Panc1 (cell line): ENCODE measurements at places on chromosomes 2 and 18.

- no peak for DNase-seq
Observed at GRCh38 chr2:195037045-195037444, 620.0 kb upstream of the SLC39A10 start.

GRCh38 chr2:28415010-28415409, 22.4 kb downstream of the FOSL2 start:
- DNase-seq: no peak

DNA sequence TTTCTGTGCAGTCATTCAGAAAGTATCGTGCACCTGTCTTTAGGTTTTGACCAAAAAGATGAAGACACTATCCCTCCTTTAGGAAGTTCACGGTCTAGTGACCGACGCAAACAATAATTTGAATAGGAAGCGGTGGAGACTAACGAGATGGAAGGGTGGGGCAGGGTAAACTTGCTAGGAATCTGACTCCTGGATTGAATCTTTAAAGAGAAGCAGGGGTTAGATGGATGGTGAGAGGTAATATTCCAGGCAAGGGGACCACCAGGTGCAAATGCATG, 651 bp upstream of the TXNL1 start:
- no peak for DNase-seq

DNA sequence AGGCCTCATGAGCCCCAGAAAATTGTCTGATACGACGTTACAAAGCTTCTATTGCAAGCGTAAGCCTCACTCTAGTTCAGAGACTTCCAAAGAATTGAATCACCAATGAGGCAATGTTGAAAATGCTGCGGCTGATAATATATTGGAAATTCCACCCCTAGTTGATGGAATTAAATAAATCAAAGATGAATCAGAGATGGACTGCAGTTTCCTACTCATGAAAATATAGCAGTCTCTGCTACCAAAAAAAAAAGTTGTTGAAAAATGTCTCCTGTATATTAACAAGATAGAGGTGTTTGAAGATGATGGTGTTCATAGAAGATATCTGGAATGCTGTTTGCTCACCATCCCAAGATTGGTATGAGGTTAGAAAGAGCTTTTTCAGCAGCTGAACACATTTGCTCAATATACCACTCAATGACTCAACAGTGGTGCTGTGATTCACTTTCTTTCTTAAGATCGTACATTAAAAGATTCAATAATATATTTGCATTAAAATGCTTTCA, 99.8 kb upstream of the ARHGAP28 start:
- no peak for DNase-seq

GRCh38 chr2:191740759-191741158, 62.8 kb downstream of the NABP1 start:
- DNase-seq: no peak

DNA sequence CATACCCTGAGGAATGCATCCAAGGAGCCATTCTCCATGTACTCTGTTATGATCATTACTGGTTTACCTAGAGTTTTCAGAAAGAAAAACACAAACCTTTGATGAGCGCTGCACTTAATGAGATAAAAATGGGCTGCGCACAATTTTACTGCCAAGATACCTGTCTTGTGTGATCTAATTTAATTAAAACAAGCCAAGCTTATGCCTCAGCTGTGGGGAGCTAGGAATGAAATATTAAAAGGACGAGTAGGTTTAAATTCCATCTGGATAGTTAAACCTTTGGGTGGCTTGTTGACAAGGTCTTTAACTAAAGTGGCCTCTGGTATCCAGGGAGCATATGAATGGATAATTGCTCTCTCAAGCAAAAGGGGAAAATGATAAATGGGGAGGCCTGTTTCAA, 135.0 kb downstream of the EPHA4 start:
- no peak for DNase-seq

GRCh38 chr18:78151234-78151633, 828.4 kb upstream of the SALL3 start:
- DNase-seq: no peak

- no peak for DNase-seq
Observed at GRCh38 chr18:67131498-67131897, 385.0 kb downstream of the DSEL start.

DNA sequence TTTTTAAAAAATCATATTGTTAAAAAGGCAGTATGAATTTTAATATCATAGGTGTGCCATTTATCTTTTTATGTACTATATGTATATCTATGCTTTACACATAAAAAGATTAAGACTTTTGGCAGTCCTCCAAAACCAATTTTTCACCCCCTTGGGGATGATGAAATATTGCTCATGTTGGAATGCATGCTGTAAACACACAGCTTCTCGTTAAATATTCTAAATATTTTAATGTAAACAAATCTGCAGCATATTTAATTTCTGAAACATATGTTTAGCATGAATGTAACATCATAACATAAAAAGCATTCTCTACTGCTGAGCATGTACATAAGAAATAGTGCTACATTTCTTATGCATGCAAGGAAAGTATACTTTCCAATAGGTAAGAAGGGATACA, 484.3 kb upstream of the LRATD1 start:
- DNase-seq: no peak

DNA sequence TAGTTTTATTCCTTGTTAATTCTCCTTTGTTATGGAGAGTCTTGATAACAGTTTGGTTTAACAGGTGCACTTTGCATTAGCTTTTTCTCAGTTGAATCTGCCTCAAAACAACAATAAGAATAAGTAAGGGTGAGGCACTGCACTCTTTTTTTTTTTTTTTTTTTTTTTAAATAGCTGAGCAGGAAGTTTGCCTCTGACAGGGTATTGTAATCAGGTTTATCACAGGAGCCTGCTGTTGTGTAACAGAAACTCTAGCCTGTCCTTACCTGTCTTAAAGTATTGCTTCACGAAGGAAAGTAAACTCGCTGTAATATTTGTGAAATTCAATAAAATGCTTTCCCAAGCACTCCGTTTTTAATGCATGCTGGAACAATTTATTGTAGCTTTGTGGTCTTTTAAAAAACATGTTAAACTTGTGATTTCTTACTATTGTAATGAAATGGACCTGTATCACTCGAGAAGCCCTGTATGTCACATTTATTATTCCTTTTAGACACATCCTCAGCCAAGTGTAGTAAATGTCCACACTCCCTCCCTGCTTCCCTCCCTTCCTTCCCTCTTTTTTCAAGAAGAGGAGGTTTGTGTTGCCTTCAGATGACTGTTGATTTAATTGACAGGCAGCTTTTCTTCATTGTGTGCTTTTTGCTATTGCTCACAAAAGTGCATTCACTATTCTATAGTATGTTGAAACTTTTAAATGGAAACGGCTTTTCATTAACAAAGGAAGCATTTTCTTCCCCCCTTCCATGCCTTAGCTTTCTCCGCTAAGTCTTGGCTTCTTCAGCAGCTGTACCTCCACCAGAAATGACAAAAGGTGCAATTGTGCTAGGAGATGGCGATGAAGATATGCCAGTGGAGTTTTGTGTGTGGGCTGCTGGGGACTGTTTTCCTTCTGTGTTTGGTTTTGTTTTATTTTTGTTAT, 52.7 kb downstream of the TAF1B start:
- no peak for DNase-seq

- no peak for DNase-seq
Observed at GRCh38 chr18:48033790-48034650, 103.6 kb upstream of the SMAD2 start.

DNA sequence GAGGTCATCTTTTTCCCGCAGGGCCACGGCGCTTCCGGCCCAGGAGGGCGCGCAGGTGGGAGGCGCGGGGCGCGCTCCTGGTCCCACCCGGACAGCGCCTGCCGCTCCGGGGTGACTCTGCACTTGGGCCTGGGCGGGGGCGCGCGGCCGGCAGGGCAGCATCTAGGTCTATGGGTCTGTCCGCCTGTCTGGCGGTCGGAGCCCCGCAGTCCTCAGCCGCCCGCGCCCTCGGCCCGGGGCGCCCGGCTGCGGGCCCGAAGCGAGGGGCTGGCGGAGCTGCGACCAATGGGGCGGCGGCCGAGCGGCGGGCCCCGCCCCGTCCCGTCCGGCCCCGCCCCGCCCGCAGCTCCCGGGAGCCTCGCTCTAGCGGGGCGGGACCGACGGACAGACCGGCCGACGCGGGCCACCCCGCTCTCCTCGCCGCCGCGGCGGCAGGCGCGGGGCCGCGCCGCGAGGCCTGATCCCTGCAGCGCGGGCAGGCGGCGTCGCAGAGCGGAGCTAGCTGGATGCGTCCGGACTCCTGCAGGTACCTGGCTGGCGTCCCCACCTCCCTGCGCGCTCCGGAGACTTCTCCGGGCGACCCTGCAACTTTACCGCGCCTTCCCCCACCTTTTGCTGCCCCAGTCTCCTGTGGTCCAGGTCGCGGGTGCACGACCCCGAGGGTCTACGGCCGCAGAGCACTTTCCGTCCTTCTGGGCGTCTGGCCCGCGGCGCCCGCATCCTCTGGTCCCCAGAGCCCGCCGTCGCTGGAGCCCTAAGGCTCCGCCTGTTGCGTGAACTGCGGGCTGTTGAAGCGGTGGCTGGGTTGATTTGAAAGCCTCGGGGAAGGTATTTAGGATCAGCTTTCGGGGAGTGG, at the start of gene KCNS3:
TSS of gene KCNS3 (plus strand) at position 387 of the 856 bp plus-strand sequence. CDS start 52,342 bp downstream, outside the sequence.
- no peak for DNase-seq

DNA sequence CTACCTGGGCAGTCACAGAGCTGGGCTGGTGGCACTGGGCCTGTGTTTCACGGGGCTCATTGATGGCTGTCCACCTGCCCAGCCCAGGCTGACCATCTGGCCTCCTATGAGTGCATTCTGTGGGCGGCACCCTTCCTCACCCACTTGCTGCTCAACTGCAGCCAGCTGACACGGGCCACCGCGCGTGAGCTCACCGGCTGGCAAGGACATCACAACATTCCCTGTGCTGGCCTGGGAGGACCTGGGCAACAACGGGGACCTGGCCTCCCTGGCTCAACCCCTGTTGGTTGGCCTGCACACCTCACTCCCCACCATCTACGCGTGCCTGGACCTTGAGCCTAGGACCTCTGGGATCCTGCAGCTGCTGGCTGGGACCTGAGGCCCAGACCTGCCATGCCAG, 98.2 kb upstream of the DTNA start:
- DNase-seq: no peak

DNA sequence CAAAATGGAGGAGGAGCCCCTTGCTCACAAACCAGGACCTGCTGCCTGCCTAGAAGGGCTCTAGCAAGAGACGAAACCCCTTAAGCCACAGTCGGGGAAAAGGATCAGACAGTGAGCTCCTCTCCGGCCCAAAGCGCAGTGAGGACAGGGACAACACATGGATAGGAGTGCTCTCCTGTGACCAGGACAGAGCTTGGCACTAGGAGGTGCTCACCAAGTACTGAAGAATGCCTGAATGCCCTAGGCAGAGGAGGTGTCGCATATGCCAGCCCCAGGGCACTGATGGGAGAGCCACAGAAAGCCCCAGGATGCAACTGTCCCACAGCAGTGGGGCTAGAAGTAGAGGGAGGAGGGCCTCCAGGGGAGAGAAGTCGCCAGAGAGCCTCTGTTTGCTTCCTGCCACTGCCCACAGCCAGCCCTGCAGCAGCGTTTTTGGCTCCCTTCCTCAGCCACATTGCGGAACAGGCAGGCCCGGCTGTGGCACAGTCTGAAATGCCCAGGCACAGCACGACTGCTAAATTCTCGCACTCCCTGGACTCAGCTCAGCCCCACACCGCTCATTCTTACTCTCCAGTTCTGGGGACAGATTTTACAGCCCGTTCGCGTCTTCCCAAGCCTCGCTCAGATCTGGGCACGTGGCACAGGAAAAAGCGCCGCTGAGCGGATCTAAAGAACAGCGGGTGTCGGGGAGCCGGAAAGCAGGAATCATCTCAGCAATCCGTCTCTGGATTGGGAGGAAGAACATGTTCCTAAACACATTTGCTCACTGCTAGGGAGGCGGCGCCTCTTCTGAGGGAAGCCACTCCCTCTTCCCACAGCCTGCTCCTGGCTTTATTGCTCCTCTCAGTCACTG, 98.7 kb upstream of the POU3F3 start:
- DNase-seq: no peak

GRCh38 chr2:191501561-191502168, 176.3 kb upstream of the NABP1 start:
- no peak for DNase-seq

DNA sequence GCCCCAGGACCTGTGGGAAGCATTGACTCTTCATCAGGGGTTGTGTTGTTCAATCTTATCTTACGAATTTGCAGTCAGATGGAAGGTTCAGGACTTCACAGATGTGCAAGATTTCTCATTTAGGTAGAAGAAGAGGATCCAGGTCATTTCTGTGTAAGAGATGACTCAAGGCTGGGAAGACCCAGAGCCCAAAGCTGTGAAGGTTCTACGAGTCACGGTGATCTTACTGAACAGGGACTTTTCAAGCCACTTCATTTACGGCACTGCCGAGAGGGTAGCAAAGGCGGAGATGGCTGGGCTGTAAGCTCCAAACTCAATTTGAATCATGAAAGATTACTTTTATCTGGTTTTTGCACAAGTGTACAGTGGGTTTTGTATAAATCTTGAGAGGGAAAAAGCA, 228.0 kb upstream of the MEX3C start:
- DNase-seq: no peak

DNA sequence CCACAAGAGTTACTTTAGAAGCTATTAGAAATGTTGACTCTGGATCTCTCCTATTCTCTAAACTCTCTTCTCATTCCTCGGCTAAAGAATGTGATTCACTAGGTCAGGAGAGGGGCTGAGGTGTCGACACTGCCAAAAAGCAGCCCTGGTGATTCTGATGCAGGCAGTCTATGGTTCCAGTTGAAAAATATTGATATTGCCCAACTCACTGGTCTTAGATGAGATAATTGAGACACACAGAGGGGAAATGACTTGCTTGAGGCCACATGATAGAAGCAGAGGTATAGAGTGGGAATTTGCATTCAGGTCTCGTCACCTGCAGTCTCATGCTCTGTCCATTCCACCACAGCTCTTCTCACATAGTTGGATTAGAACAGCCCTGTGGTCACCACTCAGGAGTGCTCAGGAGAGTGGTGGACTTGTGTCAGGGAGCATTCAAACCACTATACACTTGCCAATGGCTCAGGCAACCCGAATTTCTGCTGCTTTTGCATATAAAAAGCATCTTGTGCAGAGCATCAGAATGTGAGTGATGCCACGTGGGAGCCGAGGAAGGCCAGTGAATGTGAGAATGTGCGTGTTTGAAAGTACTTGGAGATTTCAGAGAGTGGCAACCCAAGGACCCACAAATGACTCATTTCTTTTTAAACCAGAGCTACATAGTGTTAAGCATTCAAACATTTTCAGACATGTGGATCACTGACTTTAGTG, 65.1 kb upstream of the CTLA4 start:
- no peak for DNase-seq
